ENCODE measurements at places on chromosomes 4 and X. TPM values are rescaled to one million over a fixed set of nuclear protein-coding genes. Genes with fewer than 3 reads are reported as not detected.

GRCh38 chr4:27016551-27016950 is 155.9 kb downstream of the STIM2 start:
- DNase-seq: no peak

The DMRTC1 gene
- total RNA-seq: not detected

- DNase-seq: no peak
Measured at GRCh38 chrX:153521034-153521433, 3.6 kb downstream of the ATP2B3 start.

DNA sequence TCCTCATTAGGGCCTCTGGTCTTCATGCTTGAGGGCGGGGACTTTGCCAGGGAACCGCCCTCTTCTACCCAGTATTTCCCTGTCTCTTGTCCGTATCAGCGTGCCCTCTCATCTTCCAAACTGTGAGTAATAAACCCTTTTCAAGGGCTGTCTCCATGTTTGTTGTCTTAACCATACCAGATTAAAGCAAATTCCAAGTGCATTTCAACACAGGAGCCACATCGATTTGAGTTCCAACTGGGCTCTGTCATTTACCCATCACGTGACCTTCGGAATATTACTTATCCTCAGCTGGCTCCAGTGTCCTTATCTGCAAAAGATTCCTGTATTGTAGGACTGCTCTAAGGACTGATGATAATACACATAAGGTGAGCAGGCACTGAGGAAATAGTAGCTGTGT is 6.4 kb upstream of the PHEX start:
- no peak for DNase-seq

GRCh38 chr4:122873821-122874593 is 47.4 kb downstream of the FGF2 start:
- no peak for DNase-seq

DNA sequence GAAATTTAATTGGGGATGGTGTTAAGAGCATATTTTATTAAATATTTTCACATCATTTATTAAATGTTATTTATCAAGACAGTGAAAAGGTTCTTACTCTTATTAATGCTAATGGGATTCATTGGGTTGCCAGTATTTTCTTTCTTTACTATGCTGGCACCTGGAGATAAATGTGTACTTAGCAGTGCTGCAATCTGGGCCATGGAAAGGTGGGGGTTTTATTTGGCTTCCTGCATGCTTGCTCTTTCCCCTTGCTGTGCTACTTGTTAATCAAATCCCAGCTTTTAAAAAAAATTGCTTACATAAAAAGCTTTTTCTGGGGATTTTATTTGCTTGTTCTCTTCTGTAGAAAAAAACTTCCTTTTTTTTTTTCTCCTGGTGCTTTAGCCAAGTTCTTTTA is 48.3 kb downstream of the ZAR1 start:
- no peak for DNase-seq

- no peak for DNase-seq
Measured at GRCh38 chrX:56113785-56114436, 118.2 kb upstream of the KLF8 start.

- DNase-seq: no peak
Measured at GRCh38 chr4:161448550-161449180, 715.1 kb downstream of the FSTL5 start.

The ODAPH gene
- total RNA-seq: 0.54 TPM

The CTAG1B gene
- total RNA-seq: not detected

GRCh38 chr4:143286701-143287571 is 49.7 kb upstream of the GAB1 start:
- DNase-seq: no peak

GRCh38 chr4:8394806-8395205 is 45.7 kb downstream of the ACOX3 start:
- no peak for DNase-seq

The PCYT1B gene
- not detected for total RNA-seq

- DNase-seq: no peak
Measured at GRCh38 chr4:165190591-165191347, 16.6 kb upstream of the KLHL2 start.

The SCRG1 gene
- not detected for total RNA-seq

The SAGE1 gene
- not detected for total RNA-seq

- DNase-seq: no peak
Measured at GRCh38 chr4:39255266-39255665, 72.9 kb downstream of the WDR19 start.
